HT1080 (cell line): ENCODE measurements at places on chromosomes 5 and 9.
A peak's percentile ranks its signal among the peaks of the same experiment; 100 is the strongest.

- no peak for DNase-seq
These were observed 73.0 kb upstream of the PAPPA start for GRCh38 chr9:116080561-116080960.

DNA sequence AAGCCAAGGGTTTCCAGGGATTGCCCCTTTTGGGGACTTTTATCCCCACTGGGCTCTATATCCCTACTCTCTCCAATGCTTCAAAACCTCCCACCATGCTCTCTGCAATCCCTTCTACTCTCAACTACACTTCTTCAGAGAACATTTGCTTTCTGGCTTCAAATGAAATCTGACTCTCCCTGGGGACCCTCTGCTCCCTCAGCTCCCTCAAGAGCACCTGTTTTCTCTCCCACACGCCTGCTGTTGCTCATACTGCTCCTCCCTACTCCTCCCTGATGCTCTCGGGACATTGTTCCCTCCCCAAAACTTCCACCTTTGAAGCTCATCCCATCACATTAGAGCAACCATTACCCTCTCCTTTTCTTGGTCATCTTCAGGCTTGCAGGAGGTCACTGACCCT lies 344.9 kb downstream of the CDK5RAP2 start:
- DNase-seq: no peak

DNA sequence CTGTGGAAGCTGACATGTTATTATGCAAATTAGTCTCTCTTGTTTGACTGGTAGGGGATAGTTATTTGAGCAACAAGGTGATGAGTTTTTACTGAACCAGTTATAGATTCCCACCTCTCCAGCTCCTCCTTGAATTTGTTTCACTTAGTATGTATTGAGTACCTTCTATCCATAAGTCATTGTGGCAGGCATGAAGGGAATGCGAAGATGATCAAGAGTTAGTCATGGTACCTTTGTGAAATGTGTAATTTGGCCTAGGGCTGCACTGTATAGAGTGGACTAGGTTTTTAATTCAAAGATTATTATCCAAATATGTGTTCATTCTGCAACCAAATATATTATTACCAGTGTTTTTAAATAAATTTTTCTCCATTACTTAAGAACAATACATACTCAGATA lies 110.1 kb downstream of the HACD4 start:
- DNase-seq: no peak

DNA sequence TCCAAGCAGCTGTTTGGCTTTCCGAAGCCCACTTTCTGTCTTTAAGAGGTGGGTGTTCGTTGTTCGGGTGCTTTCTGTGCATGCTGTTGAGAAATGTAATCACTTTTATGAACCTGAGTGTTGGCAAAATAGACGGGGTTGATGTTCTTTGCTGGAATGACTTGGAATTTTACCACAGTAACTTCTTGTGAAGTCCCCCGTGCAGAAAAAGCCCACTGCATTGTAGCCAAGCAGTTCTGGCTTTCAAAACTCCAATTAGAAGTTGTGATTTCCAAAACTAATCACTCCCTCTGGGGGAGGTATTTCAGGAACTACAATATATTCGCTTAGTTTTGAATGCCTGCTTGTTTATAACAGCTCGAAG lies 111.1 kb downstream of the PAM start:
- DNase-seq: no peak

DNA sequence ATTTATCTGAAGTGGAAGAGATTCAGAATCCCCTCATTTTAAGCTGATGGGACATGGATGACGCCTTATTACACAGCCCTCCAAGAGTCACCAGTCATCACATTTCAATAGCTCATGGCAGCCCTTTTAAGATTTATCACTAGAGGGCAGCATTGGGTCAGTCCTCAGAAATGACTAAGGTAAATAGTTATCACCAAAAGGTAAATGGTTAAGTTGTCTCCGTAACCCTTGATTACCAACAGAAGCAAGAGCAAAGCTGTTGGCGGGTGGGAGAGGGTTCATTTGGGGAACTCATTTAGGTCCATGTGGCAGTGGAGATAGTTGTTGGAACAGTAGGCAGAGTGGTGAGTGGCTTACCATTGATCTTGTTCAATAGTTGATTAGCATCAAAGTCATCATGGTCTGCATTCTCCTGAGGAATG lies 12.0 kb upstream of the C9 start:
- DNase-seq: peak; percentile 61

DNA sequence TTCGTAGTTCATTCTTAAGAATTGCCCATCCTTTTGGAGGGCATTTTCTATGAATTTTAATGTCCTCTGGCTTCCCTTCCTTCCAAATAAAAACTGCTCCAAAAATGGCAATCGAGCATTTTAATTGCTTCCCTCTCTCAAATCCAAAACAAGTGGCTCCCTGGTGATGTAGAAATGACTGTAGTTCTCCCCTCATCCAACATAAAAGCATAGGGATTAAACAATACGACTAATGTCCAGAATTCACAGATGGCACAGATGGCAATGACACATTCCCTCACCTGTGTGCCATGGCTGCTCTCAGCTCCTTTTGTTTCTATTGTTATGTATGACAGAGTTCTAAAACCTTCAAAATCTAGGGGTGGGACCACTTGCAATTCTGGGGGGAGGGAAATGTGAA lies 417.3 kb downstream of the RAB3C start:
- DNase-seq: no peak

- no peak for DNase-seq
These were observed 36.8 kb upstream of the SEMA4D start for GRCh38 chr9:89534515-89535287.

- no peak for DNase-seq
These were observed 34.6 kb upstream of the NEK6 start for GRCh38 chr9:124222918-124223720.

GRCh38 chr5:132692632-132692967 lies 18.8 kb downstream of the IL4 start:
- DNase-seq: no peak

DNA sequence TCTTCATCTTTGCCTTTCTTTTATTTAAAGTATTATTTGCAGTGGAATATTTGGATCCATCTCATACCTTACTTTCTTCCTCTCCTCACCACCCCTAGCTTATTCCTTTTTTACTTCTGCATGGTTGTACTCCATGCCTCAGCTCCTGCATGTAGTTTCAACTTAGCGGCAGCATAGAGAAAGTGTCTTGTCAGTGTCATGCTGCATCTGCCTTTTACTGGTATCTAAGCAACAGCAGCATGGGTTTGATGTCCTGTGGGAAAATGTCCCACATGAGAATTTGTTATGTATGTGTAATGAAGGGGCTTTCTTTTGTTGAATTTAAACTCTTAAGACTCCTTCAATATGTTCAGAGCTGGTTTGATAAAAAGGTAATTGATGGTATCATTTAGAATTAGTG lies 20.6 kb downstream of the TCERG1 start:
- DNase-seq: no peak

GRCh38 chr5:141903261-141903660 lies 20.4 kb upstream of the DELE1 start:
- no peak for DNase-seq

DNA sequence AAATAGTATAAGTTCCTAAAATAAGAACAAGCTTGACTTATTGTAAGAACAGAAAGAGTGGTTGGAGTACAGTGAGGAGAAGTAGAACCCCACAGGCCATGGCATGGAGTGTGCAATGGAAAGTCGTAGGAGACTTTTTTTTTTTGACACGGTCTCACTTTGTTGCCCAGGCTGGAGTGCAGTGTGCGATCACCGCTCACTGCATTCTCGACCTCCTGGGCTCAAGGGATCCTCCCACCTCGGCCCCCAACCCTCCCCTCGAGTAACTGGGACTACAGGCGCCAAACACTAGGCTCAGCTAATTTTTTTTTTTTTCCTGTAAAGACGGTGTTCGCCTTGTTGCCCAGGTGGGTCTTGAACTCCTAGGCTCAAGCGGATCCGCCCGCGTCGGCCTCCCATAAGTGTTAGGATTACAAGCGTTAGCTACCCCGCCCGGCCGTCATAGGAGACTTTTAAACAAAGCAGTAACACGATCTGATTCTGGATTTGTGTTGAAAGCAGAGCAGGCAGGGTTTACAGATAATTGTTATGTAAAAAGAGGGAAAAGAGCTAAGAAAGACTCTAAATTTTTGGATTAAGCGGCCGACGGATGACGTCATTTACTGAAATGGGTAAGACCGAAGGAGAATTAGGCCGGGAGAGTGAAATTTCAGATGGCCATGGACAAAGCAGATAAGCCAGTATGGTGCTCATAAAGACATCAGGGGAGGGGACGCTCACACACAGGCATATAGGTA lies 752 bp downstream of the TSTD2 start:
- no peak for DNase-seq

DNA sequence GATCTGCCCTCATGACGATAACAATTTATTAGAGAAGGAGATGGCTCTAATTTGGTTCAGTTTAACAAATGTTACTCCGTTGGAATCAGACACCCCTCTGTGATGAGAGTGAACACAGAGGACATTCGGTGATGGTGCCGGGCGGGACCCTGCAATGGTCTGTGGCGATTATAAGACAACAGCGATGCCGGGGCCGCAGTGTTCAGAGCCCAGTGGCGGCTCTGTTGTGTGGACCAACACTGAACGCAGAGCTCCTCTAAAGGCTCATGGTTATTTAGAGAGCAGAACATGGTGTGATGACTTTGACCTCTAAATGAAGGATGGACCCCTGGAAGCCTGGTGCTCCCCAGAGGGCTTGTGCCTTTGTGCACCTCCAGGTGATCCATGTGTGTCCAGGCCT lies 21.2 kb downstream of the UBE2QL1 start:
- DNase-seq: no peak

- no peak for DNase-seq
These were observed 119.9 kb upstream of the BOD1 start for GRCh38 chr5:173736374-173736773.

DNA sequence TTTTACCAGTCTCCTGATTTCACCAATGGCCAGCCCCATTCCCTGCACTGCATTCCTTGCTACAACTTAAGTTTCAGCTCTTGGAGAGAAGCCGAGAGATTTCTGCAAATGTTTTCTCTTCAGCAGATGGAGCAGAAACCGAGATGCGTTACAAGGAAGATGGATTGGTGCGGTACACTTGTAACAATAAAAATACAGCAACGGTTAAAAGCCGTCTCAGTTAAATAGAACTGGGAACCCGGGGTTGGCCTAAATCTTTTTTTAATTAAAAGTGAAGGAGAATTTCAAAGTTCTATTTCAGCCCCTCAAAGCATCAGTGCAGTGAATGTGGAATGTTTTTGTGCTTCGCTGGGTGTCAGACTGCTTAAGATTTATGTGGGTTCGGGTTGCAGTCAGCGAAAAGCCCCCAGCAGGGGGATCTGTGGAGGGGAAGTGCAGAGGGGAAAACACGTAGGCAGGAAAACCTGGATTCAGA lies 19.8 kb downstream of the BRINP1 start:
- DNase-seq: no peak

DNA sequence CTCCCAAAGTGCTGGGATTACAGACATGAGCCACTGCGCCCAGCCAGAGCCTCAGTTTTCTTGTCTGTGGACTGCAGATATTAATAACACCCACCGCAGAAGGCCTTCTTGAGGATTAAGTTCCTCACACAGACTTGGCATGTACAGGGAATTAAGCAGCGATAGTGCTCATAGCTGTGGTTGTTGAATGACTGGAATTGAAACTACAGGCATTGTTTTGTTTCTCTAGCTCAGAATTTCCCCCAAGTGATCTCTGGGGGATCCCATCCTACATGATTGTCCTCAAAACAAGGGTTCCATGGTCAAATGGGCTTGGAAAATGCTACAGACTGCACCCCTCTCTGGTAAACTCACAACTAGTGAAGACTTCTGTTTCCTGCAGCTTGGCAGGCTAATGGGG lies 44.2 kb upstream of the TDRD7 start:
- DNase-seq: no peak

GRCh38 chr5:159178978-159179377 lies 30.4 kb downstream of the RNF145 start:
- peak; percentile 97 for DNase-seq

DNA sequence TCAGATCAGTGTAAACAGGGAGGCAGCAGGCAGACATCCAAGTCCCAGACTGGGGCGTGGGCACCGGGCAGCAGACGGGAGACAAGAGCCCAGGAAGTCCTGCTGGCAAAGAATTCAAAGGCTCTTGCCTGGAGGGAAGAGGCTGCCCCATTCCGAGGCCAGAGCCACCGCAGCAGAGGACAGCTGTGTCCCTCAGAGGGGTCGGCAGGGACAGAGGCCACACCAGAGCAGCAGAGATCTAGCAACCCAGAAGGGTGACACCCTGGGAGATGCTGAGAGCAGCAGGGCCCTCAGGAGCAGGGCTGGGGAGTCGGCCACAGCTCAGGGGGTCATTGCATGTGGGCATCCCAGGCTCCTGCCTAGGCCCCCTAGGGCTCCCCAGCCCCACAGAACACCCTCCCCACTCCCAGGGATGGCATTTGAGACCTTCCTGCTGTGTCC lies 29.1 kb downstream of the ADAMTS2 start:
- DNase-seq: no peak

GRCh38 chr9:97484134-97484533 lies 17.3 kb upstream of the TMOD1 start:
- no peak for DNase-seq

DNA sequence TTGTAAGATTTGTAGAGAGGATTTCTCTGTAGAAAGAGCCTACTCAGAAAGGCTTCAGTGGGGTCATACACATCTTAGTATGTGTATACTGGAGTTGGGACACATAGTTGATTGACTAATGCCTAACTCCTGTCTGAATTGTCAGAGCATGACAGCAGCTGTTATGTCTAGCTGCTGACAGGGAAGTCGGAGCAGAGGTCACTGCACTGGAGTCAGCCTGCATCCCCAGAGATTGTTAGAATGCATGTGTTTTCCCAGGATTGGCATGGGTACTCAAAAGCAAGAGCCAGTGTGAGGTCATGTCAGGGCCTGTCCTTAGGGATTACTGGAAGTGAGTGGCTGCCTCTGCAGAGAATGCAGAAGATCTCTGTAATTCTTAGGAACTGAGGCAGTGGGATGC lies 82.7 kb downstream of the ITGA1 start:
- no peak for DNase-seq

GRCh38 chr5:163330723-163331668 lies 106.4 kb upstream of the CCNG1 start:
- DNase-seq: no peak

GRCh38 chr5:25405850-25406249 lies 761.1 kb upstream of the CDH10 start:
- DNase-seq: no peak

GRCh38 chr5:169202969-169203368 lies 98.0 kb downstream of the SLIT3 start:
- no peak for DNase-seq

GRCh38 chr9:129220771-129221170 lies 42.7 kb upstream of the IER5L start:
- no peak for DNase-seq

DNA sequence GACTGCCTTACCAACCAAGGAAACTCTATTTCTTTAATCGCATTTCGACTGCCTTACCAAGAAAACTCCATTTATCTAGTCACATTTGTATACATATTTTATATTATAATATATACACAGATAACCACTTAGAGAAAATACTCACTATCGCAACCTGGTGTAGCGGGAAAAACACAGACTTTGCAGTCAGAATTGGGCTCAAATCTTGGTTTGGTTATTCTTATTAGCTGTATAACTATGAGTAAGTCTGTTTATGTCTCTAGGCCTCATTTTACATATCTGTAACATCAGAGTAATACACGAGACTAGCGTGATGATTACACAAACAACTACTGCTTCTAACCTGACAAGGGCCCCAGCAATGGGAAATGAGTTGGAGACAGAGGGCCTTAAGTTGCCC lies 127.5 kb upstream of the POU5F2 start:
- DNase-seq: no peak
